ENCODE measurements at places on chromosomes 5 and 9. TPM values are rescaled to one million over a fixed set of nuclear protein-coding genes. Genes with fewer than 3 reads are reported as not detected.
A peak's percentile ranks its signal among the peaks of the same experiment; 100 is the strongest.

DNA sequence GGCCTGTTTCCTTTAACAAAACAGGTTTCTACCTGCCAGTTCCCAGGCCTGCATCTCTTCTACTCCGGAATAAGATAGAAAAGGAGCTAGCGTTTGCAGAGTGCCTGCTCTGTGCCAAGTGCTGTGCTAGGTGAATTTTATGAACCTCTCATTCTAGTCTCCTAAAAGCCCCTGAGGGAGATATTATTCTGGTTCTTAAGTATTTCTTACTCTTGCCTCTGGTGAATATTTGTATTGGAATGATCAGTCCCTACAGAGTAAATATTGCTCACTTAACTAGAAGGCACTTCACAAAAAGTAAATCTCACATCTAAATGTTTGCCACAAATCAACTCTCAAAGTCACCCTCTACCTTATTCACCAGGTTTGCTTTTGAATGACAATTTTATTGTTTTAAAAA is 227.1 kb downstream of the AUH start:
- DNase-seq, result no peak

GRCh38 chr9:38437193-38437823 is 13.1 kb upstream of the IGFBPL1 start:
- peak; percentile 58 for DNase-seq

DNA sequence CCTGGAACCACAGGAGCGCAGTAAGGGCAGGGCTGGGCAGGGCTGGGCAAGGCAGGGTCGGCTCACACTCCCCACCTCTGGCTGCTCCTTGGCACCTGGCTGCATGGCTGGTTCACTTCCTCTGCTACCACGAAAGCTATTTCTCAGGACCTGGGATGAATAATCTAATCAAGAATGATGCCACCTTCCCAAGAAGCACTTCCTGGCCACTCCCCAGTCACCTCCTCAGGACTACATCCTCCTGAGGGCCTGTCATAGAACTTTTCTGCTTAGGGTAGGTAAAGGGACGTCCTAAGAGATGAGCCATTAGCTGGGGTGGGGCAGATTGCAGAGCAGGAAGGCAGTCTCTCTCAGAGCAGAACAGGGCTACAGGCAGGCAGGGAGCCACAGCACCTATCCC is 288.2 kb upstream of the MAP3K1 start:
- no peak for DNase-seq

UBAP2 gene
- 96.2 TPM for total RNA-seq

SLC34A3 gene
- 0.19 TPM for total RNA-seq

GRCh38 chr5:127410959-127411358 is 106.5 kb upstream of the PRRC1 start:
- no peak for DNase-seq

SLC6A7 gene
- total RNA-seq, result not detected

MIGA2 gene
- total RNA-seq, result 34.8 TPM

DNA sequence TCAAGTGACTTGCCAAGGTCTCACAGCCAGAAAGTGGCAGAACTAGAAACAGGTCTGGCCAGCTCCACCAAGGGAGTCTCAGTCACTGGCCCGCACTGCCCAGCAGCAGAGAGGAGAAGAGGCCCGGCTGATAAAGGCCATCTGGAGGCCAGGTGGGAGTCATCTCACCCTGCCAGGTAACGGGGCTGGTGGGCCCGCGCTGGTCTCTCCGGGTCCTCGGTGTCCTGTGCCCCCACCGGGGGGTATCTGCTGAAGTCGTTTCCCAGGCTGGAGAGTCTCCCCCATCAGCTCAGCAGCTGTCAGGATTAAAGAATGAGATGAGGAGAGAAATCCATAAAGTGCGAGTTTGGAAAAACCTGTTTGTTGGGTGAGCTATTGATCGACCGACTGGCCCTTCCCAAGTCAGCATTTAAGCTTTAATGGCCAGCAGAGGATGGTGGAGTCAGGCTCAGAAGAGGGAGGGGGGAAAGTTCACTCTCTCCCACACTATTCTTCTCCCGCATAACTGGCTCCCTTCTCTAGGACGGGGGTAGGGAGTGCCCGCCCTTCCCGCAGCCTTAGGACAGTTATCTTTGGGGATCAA is 30.3 kb downstream of the LMX1B start:
- peak; percentile 67 for DNase-seq

DNA sequence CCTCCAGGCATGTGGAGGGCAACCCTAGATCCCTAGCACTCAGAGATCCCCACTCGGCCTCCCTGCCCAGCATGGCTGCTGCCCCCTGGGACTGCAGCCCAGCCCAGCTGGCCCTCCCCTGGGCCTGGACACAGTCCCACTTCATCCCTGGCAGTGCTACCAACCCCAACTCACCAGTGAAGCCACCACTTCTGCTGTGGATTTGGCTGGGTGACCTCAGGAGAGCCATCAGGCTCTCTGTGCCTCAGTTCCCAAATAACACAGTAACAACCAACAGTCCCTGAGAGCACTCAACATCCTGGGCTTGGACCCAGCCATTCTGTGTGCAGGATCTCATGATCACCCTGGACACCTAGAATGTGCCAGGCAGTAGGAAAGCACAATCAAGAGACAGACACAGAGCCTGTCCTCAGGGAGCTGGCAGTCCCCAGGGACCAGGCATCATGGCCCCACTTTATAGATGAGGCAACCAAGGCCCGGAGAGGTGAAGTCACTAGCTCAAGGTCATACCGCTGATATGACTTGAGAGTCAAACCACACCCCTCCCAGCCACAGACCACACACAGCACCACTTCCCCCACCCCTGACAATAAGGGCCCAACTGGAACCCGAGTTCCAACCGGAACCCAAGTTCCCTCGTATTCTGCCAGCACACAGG is 4.7 kb upstream of the PSMB7 start:
- no peak for DNase-seq

DNA sequence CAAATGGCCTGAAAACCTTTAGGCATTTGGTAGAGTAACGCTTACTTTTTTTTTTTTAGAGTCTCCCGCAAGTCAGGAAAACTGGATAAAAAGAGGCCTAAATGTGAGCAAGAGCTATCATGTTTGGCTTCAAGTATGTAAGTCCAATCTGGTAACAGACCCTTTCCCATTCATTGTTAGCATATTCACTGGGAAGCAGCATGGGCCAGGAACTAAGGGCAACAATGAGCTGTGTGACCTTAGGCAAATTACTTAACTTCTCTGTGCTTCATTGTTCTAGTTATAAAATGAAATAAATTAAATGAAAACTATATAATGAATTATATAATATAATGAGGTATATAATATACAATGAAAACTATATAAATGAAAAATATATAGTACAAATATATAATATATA is 114.3 kb upstream of the PCA3 start:
- DNase-seq, result no peak

TMEM141 gene
- 107 TPM for total RNA-seq

C9 gene
- total RNA-seq, result 0.39 TPM

DNA sequence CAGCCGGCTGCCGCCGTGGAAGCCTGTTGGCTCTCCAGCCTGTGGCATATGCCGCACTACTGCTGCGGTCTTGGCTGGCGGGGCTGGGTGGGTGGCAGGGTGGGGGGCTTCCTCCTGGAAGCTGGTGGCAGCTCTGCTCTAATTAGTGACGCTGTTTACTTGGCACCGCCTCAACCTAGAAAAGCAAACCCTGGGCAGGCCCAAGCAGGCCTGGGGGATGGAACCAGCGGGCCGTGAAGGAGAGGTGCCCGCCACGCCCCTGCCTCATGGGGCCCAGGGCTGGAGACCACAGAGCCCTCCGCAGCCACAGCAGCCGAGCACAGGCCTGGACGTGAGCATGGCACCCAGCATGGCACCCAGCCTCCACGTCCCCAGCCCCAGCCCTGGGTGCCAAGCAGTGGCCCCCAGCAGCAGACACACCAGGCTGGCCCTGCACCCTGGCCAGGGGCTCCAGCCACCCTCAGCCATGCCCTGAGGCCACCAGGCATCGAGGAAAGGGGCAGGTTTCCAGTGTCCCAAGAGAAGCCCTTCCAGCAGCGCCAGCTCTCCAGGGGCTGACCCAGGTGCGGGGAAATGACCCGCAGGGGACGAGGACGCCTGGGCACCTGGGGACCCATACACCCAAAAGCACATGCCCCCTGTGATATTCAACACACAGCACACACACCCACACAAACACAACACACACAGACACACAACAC is 5.4 kb upstream of the CCDC187 start:
- no peak for DNase-seq

DNA sequence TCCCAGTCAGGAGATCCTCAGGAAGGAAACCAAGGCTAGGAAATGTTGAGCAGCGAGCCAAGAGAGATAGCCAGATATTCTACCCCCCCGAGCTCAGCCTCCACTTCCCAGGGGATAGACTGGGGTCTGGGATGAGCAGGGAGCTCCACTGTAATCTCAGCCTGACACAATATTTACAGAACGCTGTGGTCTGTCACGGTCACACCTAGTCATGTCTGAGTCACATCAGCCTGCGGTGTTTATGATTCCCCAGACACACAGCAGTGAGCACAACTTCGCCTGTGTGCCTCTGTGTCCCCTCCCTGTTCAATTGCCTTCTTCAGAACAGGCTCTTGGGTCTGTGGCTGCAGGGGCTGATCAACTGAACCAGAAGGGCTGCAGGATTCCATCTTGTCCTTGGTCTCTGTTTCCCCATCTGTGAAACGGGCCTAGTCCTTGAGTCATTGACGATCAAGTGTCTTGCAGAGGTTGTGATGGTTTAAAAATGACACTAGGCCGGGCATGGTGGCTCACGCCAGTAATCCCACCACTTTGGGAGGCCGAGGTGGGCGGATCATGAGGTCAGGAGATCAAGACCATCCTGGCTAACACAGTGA is 8.6 kb upstream of the PRRX2 start:
- no peak for DNase-seq

GRCh38 chr5:79488058-79488457 is 25.9 kb downstream of the HOMER1 start:
- no peak for DNase-seq

- DNase-seq, result no peak
Observed at GRCh38 chr5:181005791-181006190, 17.1 kb downstream of the BTNL3 start.

PCDHGC4 gene
- 0.39 TPM for total RNA-seq

GRCh38 chr5:158553962-158554336 is 545.8 kb downstream of the EBF1 start:
- no peak for DNase-seq

DNA sequence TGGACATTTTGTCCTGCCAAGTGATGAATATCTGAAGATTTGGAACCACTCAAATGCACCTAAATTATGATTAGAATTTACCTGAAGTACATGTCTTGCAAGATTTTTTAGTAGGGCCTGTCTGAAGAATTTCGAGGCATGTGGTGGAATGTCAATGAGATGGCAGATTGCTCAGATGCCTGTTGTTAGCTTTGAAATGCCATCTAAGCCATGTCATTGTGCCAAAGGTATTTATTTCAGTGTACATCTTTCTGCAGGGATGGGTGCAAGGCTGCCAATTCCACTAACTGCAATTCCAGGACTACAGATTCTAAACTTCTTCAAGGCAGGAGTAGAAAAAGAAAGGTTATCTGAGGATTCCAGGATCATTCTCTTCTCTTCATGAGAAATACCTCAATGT is 9.1 kb upstream of the GNAQ start:
- no peak for DNase-seq

DNA sequence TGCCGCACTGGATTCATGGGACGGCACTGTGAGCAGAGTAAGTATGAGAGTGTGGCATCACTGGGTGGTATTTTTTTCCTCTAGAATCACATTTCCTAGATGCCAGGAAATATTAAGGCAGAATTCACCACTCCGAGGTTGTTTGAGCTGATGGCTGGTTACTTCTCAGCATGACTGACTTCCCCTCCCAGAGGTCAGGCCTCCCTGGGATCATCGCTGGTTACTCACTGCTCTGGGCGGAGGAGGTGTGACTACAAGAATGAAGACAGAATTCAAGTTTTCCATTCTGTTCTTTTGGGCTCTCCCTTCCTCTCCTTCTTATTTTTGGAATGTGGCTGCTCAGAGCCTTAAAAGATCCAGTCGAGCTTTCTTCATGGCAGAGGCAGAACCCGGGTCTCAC is 76.6 kb upstream of the PRRC1 start:
- no peak for DNase-seq

PTPRD gene
- 55.9 TPM for total RNA-seq

DNA sequence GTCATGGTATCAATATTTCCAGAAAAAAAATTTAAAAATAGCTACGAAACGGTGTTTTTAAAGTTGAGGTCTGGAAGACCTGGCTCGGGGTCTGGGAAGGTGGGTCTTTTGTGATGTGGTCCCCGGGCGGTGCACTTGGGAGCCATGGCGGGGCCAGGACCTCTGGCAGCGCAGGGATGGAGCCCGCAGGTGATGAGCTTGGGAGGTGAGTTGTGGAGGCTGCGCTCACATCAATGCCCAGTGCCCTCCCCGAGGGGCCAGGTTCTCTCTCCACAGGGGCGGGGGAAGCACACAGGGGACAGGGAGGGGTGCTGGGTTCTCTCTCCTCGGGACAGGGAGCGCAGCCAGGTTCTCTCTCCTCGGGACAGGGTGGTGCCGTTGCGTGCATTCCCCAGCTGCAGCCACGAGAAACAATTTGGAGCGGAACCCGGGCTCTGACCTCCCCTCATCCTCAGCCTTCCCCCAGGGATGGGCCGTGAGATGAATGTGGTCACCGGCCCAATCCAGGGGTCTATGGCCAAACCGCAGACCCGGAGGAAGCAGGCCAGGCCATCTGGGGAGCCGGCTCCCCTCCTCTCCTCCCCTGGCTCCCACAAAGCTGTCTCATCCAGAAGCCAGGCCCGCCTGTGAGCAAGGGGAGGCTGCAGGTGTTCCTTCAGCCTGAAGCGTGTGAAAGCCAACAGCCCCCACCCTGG is 25.8 kb downstream of the DBH start:
- no peak for DNase-seq

- no peak for DNase-seq
Observed at GRCh38 chr9:89838621-89839020, 233.8 kb downstream of the GADD45G start.

DNA sequence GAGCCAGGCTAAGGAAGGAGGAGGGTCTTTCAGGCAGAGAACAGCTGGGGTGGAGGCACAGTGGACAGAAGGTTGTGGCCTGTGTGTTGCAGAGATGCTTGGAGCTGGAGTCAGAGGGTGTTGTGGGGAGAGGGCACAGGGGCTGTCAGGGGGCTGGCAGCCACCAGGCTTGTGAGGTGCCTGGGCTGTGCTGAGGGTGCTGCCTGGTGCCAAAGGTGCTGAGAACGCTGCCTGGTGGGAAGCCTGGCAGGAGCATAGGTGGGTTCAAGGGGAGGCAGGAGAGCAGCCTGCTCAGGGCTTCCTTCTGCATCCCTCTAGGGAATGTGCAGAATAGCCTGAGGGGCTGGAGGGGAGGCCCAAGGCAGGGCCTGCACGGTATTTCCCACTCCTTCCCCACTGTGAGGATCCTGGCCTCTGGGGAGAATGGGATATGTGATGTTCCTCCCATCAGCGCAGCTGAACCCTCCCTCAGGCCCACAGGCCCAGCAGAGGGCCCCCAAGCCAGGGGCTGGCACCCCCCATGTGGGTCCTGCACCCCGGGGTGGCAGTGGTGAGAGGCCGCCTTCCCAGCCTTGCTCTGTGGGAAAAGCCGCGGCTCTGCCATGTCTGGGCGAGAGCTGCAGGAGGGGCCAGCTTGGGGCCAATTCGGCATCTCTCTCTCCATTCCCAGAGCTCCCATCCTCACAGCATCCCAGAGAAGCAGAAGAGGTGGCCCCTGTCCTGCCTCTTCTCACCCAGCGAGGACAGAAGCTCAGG is 76.3 kb downstream of the CACNA1B start:
- no peak for DNase-seq

Data from Caco-2 (cell line).